ENCODE measurements at places on chromosomes 12 and 14.

- no peak for DNase-seq
Measured at GRCh38 chr12:110002676-110003515, 3.7 kb downstream of the ANKRD13A start.

GRCh38 chr12:79444089-79444488, 246.7 kb downstream of the PAWR start:
- no peak for DNase-seq

- DNase-seq = no peak
Measured at GRCh38 chr12:69112616-69113015, 126.8 kb upstream of the CPSF6 start.

- DNase-seq = no peak
Measured at GRCh38 chr14:36998686-36999085, 173.7 kb downstream of the SLC25A21 start.

DNA sequence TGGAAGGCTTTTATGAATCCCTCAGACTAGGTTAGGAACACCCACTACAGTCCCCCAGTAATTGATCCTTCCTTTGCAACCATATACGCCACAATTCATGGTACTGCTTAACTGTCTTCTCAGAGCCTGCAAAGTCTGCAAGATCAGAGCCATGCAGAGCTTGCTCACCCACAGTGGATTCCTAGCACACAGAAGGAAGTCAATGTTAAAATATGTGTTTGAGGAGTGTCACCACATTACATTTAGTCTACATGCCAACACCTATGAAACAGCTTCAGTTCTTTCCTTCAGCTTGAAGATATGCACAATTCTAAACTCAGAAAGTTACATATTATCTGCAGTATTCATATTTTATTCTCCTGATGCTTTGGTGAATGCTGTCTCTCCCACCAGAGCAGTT, 138.5 kb downstream of the NDUFA12 start:
- no peak for DNase-seq

DNA sequence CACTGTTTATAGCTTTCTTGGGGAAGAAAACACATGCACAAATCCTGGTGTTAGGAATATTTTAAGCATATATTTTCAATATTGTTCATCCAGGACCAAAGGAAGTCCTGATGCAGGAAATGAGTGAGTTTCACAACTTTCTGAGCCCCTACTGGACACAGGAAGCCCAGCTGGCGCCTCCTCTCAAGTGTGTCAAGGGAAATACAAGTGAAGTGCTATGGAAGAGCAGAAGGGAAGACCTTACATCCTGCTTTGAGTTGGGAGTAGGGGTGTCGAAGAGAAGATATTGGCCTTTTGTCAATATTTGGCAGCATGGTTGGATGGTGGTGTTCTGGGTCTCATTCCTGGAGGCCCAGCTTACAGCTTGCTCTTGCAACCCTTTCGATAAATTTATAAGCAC, 66.1 kb upstream of the ZDHHC17 start:
- no peak for DNase-seq

GRCh38 chr14:61126603-61127498, 145.8 kb downstream of the SLC38A6 start:
- DNase-seq = no peak

DNA sequence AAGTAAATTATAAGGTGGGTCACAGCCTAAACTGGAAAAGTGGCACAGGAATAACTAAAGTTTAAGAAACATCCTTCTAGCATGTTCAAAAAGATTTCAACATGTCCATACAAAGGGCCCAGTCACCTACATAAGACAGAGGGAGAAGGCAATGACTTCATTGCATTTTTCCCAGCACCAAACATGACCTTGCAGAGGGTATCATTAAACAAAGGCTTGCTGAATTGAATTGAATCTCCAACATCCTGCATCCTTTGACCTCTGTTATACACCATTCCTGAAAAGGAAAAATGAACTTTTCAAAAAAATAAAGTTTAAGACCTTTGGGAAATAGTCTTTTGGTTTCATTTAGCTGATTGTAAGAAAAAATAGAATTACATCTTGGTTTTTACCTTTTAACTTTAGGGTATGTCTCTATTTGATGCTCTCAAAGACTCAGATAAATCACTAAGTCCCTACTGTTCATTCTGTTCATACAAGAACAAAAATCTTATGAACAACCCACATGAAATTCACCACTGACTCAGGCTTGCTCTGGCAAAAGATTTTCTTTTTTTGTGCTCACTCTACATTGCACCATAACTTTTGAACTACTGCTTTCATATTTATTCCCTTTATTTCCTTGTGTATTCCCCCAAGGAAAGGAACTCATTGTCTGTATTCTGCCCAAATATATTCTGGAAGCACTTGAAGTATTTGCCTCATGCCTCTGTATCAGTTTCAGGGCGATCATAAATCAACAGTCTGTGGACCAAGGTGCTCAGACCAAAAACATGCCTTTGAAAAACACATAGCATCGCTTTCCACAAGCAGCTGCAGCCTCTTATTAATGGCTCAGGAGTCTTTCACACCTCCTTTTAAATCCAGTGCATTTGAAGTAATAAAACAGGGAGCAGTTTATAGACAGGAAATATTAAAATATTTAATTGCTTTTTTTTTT, 121.7 kb downstream of the DUSP6 start:
- no peak for DNase-seq

- no peak for DNase-seq
Measured at GRCh38 chr12:116028619-116029018, 248.9 kb downstream of the MED13L start.

DNA sequence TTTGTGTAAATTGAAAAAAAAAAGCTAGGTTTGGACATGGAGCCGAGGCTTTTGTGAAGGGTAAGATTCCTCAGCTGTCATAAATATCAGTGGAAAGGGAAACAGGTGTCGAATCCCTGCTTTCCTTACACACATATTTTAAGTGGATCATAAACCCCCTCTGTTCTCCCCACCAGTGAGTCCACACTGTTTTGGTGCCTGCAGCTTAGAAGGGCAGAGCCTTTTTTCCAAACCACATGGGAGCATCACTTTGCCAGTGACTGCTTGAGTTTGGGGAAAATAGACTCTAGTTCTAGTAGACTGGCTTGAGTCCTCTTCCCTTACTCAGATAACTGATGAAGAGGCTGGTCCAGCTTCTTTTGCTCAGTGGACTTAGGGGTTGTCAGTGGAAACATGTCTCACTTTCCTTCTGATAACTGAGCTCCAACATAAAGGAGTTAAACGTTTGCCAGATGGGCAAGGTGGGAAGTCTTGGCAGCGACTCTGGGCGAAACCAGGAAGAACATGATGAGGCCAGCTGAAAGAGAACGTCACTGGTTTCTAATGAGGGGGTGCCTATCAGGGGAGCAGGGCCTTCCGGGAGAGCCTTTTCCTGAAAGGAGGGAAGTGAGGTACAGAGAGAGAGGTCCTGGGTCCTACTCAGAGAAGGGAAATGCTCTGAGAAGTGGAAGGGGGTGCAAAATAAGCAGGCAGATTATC, 168.1 kb upstream of the PARP11 start:
- DNase-seq = no peak

DNA sequence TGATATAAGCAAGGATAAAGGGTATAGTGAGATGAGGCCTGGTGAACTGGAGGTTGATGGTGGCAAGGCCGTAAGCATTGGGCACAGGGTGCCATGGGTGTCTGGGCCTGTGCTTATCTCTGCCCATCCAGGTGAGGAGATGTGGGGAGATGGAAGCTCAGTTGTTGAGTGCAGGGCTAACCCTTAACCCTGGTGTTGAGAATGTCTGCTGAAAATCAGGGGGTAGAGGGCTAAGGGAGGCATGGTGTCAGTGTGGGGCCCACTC, 86.1 kb downstream of the SYNE2 start:
- DNase-seq = no peak

GRCh38 chr12:12334367-12335040, 15.5 kb downstream of the MANSC1 start:
- no peak for DNase-seq

GRCh38 chr12:126359216-126359615, 1294.0 kb downstream of the AACS start:
- no peak for DNase-seq

GRCh38 chr12:80938397-80938796, 663 bp upstream of the LIN7A start:
- DNase-seq = no peak

GRCh38 chr14:86940106-86940505, 1052.9 kb downstream of the GALC start:
- no peak for DNase-seq

- DNase-seq = no peak
Measured at GRCh38 chr14:104140463-104141331, 2.3 kb downstream of the KIF26A start.
